ENCODE measurements at places on chromosomes 5 and 9.
A peak's percentile ranks its signal among the peaks of the same experiment; 100 is the strongest.

DNA sequence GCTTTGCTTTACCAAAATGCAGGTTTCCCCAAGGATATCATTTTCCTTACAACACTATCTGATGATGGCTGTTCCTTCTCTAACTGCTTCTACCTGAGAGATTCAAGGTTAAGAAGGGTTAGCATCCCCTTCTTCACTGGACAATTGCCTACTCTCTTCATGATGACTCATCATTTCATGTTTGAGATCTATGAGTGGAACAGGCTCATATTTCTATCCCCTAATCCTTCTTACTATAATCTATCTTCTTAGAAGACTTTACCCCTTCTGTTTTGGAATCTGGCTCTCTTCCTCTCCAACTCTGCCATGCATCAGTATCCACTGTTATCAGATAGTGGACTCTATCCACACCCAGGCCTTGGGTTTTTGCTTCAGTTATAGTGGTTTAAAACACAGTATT is 54.3 kb downstream of the NR3C1 start:
- peaks cover 12% of the 10 kb centered on the region for H3K4me1 ChIP-seq
- no peak overlapping the region for H3K4me3 ChIP-seq
- no peaks in the 10 kb centered on the region for H3K27me3 ChIP-seq
- H3K27ac ChIP-seq, result no peak overlapping the region

GRCh38 chr9:114078021-114078780 is at the start of gene AMBP:
TSS of gene AMBP (minus strand) at chr9:114078300. CDS start at chr9:114078209, 91 bp downstream.
- no peak within 1 kb of the TSS for H3K27ac ChIP-seq
- no peak within 1 kb of the TSS for H3K4me3 ChIP-seq
- H3K27me3 ChIP-seq, result no peaks in the 10 kb centered on the region
- no peaks in the 10 kb centered on the region for H3K36me3 ChIP-seq
- H3K4me1 ChIP-seq, result peaks cover 4% of the 10 kb centered on the region

DNA sequence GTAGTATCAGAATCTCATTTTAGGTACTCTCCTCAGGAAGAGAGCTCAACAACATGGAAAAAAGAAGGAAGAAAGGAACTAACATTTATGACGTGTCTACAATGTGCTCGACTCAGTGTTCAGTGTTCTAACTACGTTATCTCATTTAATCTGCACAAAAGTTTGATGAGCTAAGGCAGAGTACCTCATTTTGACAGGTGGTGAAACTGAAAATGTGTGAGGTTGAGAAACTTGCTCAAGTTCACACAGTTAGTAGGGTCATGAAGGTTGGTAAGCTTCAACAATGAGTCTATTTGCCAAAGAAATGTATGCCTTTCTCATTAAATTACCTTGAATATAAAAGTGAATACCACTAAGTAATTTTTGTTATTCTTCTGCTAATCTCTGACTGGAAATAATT is 165.1 kb downstream of the CAAP1 start:
- no peak for DNase-seq
- no peaks in the 10 kb centered on the region for H3K36me3 ChIP-seq
- no peaks in the 10 kb centered on the region for H3K4me1 ChIP-seq
- no peak overlapping the region for H3K4me3 ChIP-seq
- H3K27me3 ChIP-seq, result no peaks in the 10 kb centered on the region

DNA sequence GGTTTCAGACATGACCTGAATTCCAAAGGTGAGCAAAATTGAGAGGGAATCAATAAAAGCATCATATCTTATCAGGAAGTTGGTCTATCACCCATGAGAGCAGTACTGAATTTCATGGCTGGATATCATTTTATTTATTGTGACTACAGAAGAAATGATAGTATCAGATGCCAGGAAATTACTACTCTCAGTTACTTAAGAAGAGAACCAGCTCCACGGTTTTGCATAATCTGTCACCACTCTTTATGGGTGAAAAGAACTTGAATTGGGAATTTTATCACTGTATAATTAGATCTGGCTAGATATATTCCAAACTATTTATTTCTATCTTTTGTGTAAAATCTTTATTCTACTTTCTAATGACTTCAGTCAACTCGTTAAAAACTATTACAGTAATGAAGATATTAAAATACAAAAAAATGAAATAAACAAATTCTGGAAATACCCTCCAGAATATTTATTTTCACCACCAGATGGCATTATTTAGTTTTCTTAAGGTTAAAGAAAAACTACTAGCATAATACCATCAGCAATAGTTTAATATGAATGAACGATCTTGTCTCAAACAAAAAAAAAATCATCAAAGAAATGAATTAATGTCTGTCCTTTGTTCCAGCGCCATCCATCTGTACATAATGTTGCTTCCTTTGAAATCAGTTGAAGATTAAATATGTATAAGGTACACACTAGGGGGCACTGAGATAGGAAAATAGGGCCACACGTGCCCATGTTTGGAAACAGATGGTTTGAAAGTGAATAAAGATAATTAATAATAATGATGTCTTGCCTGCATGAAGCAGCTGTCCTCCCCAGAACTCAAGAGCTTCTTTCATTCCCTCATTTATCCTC is 84.7 kb upstream of the SLCO6A1 start:
- no peaks in the 10 kb centered on the region for H3K27me3 ChIP-seq
- no peak overlapping the region for H3K4me3 ChIP-seq
- H3K27ac ChIP-seq, result no peak overlapping the region
- H3K4me1 ChIP-seq, result no peaks in the 10 kb centered on the region

DNA sequence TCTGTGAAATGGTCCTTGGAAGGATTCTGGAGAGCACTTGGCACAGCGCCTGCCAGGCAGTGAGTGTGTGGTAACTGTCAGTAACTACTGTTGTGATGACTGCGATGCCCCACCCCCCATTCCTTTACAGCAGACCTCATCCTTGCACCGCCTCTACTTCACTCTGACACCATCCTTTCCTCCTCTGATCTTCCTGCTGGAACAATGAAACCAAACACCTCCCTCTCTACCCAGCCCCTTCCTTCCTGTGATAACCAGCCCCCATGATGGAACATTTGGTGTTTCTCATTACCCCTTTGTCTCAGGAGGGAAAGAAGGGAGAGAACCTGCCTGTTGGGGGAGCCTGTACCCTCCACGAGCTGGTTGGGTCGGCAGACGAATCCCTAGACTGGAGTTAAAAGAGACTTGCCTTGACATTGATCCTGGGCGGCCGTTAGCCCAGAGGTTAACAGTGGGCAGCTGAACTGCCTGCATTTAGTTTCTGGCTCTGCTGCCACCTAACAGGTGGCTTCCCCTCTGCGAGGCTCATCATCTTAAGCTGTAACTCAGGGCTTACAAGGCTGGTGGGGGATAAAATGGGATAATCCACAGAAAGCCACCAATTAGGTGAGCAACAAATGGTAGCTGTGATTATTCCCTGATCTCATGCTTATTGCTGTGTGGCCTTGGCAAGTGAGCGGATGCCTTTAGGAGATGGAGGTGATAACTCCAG is 34.2 kb upstream of the GRPEL2 start:
- peak; percentile 74 for DNase-seq
- H3K36me3 ChIP-seq, result no peaks in the 10 kb centered on the region
- no peak overlapping the region for H3K4me3 ChIP-seq
- no peaks in the 10 kb centered on the region for H3K27me3 ChIP-seq
- H3K4me1 ChIP-seq, result no peaks in the 10 kb centered on the region

DNA sequence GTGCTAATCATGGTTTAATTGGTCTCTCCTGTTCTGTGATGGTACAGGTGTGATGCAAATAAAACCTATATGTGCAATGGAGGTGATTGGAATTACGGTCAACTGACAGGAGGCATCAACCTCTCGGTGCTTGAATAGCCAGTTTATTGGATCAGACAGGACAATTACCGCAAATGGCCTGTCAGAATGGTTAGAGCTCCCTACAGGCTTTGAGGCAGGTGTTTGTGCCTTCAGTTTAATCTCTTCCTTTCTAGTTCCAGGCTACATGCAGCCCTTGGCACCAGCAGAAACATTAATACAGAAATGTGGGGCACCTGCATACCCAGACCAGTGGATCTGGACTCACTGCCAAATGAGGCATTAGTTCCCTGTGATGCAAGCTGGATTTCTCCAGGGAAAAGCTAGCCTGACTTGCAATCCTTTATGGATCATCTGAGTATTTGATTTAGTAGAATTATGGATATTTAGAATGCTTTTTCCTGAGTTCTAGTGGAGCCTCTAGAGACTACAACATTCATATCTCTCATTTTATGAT is 128.6 kb downstream of the MAT2B start:
- H3K36me3 ChIP-seq, result no peaks in the 10 kb centered on the region
- DNase-seq, result no peak
- no peaks in the 10 kb centered on the region for H3K27me3 ChIP-seq
- no peak overlapping the region for H3K4me3 ChIP-seq

- no peaks in the 10 kb centered on the region for H3K27me3 ChIP-seq
- H3K36me3 ChIP-seq, result no peaks in the 10 kb centered on the region
- no peak overlapping the region for H3K27ac ChIP-seq
- no peaks in the 10 kb centered on the region for H3K4me1 ChIP-seq
- DNase-seq, result no peak
These were observed 654.0 kb upstream of the ACO1 start for GRCh38 chr9:31730398-31730797.

- H3K27ac ChIP-seq, result no peak overlapping the region
- peak; percentile 74 for DNase-seq
- H3K27me3 ChIP-seq, result no peaks in the 10 kb centered on the region
- no peaks in the 10 kb centered on the region for H3K36me3 ChIP-seq
- H3K4me1 ChIP-seq, result peaks cover 8% of the 10 kb centered on the region
These were observed 90.7 kb upstream of the PITX1 start for GRCh38 chr5:135124724-135125123.

DNA sequence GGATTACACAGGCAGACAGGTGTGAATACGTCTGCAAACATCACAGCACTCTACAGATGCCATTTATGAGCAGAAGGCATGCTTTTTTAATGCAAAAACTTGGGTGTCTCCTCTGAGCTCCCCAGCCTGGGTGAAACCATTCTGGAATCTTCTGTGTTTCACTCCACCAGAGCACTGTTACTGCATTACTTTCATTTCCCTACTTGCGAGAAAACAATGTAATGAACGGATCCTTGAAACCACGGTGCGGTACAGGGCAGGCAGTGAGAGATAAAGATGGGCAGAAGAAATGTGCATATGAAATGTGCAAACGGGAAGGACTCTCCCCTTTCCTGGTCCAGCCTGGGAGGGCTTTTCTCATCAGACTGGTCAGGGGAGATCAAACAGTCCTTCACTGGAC is 584.3 kb upstream of the KLF4 start:
- no peak for DNase-seq
- H3K27ac ChIP-seq, result no peak overlapping the region

DNA sequence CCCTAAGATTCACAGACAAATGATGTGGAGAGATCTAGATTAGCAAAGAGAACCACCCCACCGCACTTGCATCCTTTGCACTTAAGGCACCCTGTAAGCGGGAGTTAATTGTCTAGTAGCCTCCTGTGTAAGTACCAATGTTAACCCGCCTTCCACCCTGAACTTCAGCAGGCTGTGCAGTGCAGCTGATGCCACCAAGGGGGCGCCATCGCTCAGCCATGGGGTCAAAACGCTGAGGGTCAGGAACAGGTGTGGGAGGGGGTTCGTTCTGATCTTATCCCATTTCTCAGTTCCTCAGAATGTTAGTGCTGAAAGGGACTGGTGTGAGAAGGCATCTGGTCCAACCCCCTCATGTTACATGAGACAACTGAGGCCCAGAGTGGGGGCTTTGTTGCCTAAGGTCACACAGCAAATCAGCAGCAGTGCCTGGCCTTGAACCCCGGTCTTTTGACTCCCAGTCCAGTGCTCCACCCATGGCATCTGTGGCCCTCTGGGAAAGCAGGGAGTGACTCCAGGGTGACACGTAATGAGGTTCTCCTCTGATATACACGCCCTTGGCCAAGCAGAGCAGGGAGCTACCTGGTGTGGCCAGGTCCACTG is 57.3 kb downstream of the CYFIP2 start:
- H3K4me1 ChIP-seq, result no peaks in the 10 kb centered on the region
- no peak overlapping the region for H3K4me3 ChIP-seq
- H3K36me3 ChIP-seq, result peaks cover 10% of the 10 kb centered on the region
- H3K27ac ChIP-seq, result no peak overlapping the region
- DNase-seq, result no peak

- H3K36me3 ChIP-seq, result no peaks in the 10 kb centered on the region
- H3K27ac ChIP-seq, result no peak overlapping the region
- DNase-seq, result no peak
- H3K4me1 ChIP-seq, result peaks cover 6% of the 10 kb centered on the region
- H3K4me3 ChIP-seq, result no peak overlapping the region
- H3K27me3 ChIP-seq, result no peaks in the 10 kb centered on the region
These were observed 13.7 kb downstream of the ACSL6 start for GRCh38 chr5:131997727-131998117.

DNA sequence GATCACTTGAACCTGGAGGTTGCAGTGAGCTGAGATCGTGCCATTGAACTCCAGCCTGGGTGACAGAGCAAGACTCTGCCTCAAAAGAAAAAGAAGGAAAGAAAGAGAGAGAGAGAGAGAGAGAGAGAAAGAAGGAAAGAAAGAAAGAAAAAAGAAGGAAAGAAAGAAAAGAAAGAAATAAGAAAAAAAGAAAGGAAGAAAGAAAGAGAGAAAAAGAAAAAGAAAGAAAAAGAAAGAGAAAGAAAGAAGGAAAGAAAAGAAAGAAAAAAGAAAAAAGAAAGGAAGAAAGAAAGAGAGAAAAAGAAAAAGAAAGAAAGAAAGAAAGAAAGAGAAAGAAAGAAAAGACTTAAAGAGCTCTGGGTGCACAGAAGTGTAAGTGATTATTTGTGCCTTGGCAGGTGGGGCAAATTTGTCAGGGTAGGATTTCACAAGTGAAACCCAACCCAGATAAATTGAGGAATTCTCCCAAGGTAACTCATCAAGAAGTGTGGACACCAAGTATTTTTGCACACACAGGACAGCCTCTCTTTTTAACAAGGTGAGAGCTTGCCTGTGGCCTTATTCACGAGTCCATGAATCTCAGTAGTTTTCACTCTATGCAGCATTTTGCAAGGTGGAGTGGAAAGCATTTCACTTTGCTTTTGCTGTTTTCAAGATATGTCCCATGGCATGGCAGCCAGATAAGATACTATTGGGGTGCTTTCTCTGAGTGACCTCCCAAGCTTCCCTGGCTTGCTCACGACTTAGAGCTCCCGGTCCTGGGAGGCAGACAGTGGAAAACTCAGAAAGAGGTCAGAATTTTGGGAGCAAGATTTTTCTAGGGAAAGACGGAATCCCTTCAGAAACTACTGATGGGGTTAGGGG is 57.8 kb downstream of the C9orf153 start:
- H3K27me3 ChIP-seq, result no peaks in the 10 kb centered on the region
- no peak overlapping the region for H3K27ac ChIP-seq
- DNase-seq, result no peak
- H3K4me1 ChIP-seq, result no peaks in the 10 kb centered on the region
- no peak overlapping the region for H3K4me3 ChIP-seq
- no peaks in the 10 kb centered on the region for H3K36me3 ChIP-seq

- no peak overlapping the region for H3K27ac ChIP-seq
- DNase-seq, result no peak
- no peaks in the 10 kb centered on the region for H3K4me1 ChIP-seq
- H3K36me3 ChIP-seq, result no peaks in the 10 kb centered on the region
- no peaks in the 10 kb centered on the region for H3K27me3 ChIP-seq
- H3K4me3 ChIP-seq, result no peak overlapping the region
These were observed 300.4 kb downstream of the MAN2A1 start for GRCh38 chr5:109989994-109990722.

DNA sequence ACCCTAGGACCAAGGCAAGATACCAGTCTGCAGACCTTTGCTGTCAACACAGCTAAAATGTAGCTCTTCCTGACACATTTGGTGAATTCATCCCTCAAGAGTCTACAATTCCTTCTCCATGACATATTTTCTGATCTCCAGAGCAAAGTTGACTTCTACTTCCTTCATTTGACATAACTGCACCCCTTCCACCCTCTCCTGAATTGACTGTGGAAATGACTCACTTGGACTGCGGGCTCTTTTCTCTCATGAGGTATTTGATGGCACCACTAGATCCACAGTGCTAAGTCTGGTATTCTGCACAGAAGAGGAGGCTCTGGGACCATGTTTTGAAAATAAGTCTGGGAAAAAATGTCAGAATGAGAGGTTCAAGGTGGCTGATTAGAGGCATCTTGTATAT is 338.4 kb upstream of the TRPC7 start:
- no peaks in the 10 kb centered on the region for H3K27me3 ChIP-seq
- DNase-seq, result no peak
- H3K4me3 ChIP-seq, result no peak overlapping the region
- no peaks in the 10 kb centered on the region for H3K4me1 ChIP-seq

Data from lung (tissue), 17 donors.